ENCODE measurements at places on chromosomes 16 and 17. TPM values are rescaled to one million over a fixed set of nuclear protein-coding genes. Genes with fewer than 3 reads are reported as not detected.
A peak's percentile ranks its signal among the peaks of the same experiment; 100 is the strongest.

DNA sequence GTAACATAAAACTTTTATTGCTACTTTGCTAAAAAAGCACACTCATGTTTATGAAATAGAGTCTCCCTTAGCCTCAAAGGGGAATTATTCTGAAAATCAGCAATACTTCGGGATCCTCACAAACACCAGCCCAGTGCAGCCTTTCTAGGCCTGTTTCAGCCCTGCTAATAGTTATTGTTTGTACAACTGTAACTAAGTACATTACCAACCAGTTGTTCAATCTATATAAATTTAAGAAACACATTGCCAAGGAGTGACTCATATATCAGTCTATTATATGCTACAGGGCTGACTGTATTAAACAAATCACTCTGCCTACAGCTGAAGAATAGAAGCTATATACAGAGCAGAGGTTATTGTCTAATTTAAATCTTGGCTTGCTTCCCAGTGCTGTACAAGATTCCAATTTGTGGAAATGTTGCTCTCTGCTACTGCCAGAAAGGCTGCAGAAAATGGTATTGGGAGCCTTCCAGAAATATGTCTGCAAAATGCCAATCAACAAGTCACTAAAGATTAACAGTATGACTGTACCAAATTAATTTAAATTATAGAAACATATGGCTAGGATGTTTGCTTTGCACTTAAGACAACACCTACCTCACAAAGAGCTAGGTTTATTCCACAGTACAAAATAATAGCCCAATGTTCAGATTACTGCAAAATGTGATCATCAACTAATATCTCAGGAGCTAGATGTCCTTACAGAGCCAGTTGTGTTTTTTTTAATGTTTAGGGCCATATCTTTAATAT is 49.7 kb downstream of the TOX3 start:
- H3K27ac ChIP-seq = no peak overlapping the region
- H3K4me3 ChIP-seq = no peak overlapping the region
- H3K27me3 ChIP-seq = no peaks in the 10 kb centered on the region
- H3K36me3 ChIP-seq = no peaks in the 10 kb centered on the region
- H3K4me1 ChIP-seq = no peaks in the 10 kb centered on the region

GRCh38 chr17:82171750-82172375 is 40.8 kb downstream of the CCDC57 start:
- no peak overlapping the region for H3K4me3 ChIP-seq
- H3K36me3 ChIP-seq = no peaks in the 10 kb centered on the region
- no peak overlapping the region for H3K27ac ChIP-seq
- DNase-seq = no peak
- H3K27me3 ChIP-seq = no peaks in the 10 kb centered on the region
- H3K4me1 ChIP-seq = no peaks in the 10 kb centered on the region

The CORO1A gene
- 21.2 TPM for total RNA-seq

GRCh38 chr16:57735755-57736418 is at the start of gene KATNB1:
KATNB1 (plus strand) TSS chr16:57735770; CDS start chr16:57737244, 1,474 bp downstream.
- no peaks in the 10 kb centered on the region for H3K36me3 ChIP-seq
- H3K27me3 ChIP-seq = no peaks in the 10 kb centered on the region
- peak within 1 kb of the TSS; percentile 81 for H3K4me3 ChIP-seq
- DNase-seq = no peak
- H3K27ac ChIP-seq = peak within 1 kb of the TSS; percentile 89
- H3K4me1 ChIP-seq = no peaks in the 10 kb centered on the region

Measured in uterus (tissue), 4 donors.